NK-92 treated with Interleukin-12 subunit alpha and Interleukin-12 subunit beta, amount 100 ng/mL, for 24 hours (cell line): ENCODE measurements at places on chromosomes 5 and 9.

GRCh38 chr9:122179054-122179689 is 19.5 kb downstream of the MORN5 start:
- DNase-seq, result no peak

DNA sequence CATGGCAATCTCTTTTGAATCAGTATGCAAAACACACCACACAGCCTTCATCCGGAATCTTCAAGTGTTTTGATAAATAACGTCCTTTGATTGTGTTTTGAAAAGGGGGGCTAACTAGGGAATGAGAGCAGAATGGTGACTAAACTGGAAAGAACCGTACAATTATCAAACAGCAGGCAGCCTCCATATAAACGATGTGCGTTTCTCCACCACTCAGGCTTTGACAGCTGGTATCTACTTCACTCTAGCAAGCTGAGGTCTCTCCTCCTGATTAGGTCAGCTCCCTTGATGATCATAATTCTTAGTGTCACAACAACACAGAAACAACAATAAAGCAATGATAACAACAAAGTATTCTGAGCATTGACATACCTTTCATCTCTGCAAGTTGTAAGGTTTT is 465.9 kb downstream of the TUSC1 start:
- DNase-seq, result no peak

- DNase-seq, result no peak
Observed at GRCh38 chr5:18397891-18398290, 763.6 kb downstream of the TAF11L14 start.

- no peak for DNase-seq
Observed at GRCh38 chr5:150188146-150188842, 1.6 kb upstream of the SLC6A7 start.

- DNase-seq, result no peak
Observed at GRCh38 chr5:157342822-157343402, 77.0 kb downstream of the CYFIP2 start.
